ENCODE measurements at places on chromosomes 5 and 9. TPM values are rescaled to one million over a fixed set of nuclear protein-coding genes. Genes with fewer than 3 reads are reported as not detected.

PLCXD3 gene
- 76.6 TPM for total RNA-seq

CD74 gene
- total RNA-seq = 327 TPM

MOB3B gene
- 1.5 TPM for total RNA-seq

IFNA21 gene
- not detected for total RNA-seq
